Activated naive CD4-positive, alpha-beta T cell (primary cell): ENCODE measurements at places on chromosomes 7 and 10.

DNA sequence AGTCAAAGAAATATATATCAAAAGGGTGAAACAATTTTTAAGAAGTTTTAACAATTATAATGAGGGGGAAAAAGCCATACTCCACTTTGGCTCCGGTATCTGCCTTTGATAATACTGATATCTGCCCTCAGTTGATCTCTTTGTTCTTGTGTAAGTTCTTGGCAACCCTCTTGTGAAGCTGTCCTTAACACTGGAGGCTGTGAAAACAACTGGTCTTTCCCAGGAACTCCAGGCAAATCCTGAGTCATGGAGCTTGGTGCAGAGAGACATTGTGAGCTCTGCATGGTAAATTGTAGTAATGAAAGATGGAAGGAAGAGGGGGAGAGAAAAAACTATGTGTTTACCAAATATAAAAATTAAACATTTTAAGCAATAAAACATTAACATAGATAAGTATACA, 11.9 kb upstream of the ERVW-1 start:
- DNase-seq = no peak

DNA sequence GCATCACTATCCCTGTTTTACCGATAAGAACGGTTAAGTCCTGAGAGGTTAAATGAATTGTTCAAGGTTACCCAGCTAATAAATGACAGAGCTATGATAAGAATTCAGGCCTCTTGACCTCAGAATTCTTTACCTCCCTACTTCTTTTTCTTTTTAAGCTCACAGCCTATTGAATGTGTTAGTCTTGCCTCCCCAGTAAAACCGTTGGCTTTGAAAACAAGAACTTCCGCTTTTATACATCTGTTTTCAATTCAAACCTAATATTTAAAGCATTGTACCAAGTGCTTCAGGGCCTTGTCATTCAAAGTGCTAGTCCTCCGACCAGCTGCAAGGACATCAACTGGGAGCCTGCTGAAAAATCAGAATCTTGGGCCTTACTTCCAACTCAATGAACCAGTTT, 15.6 kb downstream of the SEC31B start:
- no peak for DNase-seq

DNA sequence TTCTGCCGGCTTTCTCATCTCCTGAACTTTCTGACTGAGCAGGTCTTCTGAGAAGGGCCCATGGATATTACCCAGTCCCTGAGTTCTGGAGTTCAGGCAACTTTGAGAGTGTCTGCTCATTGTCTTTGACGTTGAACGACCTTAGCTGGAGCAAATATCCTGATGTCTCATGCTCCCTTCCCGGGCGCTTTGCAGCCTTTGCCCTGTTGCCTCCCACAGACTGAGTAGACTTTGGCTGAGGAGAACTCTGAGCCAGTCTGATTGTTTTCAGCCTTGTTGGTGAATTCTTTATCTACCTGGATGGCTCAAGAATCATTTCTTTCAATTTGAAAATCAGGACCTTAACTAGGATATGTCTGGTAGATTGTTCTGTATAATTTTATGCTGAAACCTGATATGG, 353.7 kb downstream of the GLRX3 start:
- no peak for DNase-seq

- DNase-seq = no peak
Observed at GRCh38 chr10:22503315-22504088, 158.2 kb downstream of the SPAG6 start.

DNA sequence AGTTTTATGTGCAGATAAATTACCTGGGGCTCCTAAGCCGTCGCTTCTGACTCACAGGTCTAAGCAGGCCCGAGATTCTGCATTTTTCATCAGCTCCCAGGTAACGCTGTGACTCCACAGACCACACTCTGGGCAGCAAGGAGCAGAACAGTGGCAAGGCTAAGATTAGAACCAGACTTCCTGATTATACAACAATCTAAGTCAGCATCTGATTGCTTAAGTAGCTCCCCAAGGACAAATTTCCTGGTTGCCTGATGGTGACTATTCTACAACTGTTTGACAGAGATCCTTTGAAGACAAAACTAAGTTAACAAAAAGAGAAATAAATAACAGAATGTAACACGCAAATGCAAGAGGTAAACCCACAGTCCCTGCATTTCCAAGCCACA, 69.0 kb downstream of the CREB3L2 start:
- DNase-seq = no peak

- DNase-seq = no peak
Observed at GRCh38 chr10:114665406-114665805, 7.3 kb upstream of the ABLIM1 start.

- DNase-seq = no peak
Observed at GRCh38 chr7:123864012-123864411, 19.0 kb downstream of the HYAL4 start.

- DNase-seq = no peak
Observed at GRCh38 chr10:31959461-31960173, 31.0 kb upstream of the ARHGAP12 start.

DNA sequence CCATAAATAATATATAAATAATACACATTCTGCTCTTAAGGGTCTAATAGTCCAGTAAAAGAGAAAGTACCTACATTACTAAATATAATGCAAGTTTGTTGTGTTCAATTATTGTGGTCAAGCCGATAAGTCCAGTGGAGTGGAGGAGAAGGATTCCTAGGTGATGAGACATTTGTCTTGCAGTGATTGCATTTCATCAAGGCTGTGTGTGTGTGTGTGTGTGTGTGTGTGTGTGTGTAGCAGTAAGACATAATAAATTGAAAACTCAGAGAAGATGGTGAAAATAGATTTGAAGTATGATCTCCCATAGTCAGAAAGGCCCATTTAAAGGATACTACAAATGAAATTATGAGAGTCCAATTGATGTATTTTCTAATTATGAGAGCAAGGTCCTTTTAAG, 192.5 kb upstream of the SEMA3C start:
- DNase-seq = no peak

- DNase-seq = no peak
Observed at GRCh38 chr10:61503051-61503450, 49.9 kb upstream of the TMEM26 start.

DNA sequence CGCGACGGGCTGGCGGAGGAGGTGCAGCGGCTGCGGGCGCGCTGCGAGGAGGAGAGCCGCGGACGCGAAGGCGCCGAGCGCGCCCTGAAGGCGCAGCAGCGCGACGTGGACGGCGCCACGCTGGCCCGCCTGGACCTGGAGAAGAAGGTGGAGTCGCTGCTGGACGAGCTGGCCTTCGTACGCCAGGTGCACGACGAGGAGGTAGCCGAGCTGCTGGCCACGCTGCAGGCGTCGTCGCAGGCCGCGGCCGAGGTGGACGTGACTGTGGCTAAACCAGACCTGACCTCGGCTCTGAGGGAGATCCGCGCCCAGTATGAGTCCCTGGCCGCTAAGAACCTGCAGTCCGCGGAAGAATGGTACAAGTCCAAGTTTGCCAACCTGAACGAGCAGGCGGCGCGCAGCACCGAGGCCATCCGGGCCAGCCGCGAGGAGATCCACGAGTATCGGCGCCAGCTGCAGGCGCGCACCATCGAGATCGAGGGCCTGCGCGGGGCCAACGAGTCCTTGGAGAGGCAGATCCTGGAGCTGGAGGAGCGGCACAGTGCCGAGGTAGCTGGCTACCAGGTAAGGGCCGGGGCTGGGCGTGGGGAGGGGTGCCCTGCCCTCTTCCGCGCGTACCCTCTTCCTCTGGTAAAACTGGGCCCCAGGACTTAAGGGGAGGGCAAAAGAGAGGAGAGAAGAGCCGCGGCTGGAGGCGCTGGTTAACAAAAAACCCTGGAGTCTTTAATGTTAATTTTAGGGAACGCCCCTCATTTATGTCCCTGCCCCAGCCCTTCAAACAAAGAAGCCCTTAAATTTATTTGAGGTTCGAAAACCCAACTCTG, 987 bp downstream of the INA start:
- DNase-seq = no peak

GRCh38 chr10:73838008-73838567, 26.7 kb upstream of the NDST2 start:
- no peak for DNase-seq
